ENCODE measurements at places on chromosomes 7 and 10.

DNA sequence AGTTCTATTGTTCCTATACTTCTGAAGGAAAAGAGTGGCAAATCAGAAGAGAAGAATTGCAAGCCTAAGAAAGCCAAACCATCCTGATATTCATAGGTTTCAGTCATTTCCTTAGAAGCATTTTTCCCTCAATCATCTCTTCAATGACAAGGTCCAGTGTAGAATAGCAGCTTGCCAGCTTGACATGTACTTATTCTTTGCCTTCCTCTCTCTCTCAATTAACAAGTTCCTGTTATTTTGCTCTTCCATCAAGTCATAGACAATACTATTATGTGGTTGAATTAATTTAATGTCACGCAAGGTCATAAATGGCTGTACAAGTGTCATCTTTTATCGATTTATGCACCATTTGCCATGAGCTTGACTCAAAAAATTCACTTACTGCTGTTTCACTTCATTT, 216.3 kb upstream of the MBL2 start:
- DNase-seq = no peak

- no peak for DNase-seq
Observed at GRCh38 chr10:120634659-120635058, 177.6 kb downstream of the PLPP4 start.

GRCh38 chr7:64882341-64883112, 20.5 kb upstream of the ZNF273 start:
- DNase-seq = no peak

DNA sequence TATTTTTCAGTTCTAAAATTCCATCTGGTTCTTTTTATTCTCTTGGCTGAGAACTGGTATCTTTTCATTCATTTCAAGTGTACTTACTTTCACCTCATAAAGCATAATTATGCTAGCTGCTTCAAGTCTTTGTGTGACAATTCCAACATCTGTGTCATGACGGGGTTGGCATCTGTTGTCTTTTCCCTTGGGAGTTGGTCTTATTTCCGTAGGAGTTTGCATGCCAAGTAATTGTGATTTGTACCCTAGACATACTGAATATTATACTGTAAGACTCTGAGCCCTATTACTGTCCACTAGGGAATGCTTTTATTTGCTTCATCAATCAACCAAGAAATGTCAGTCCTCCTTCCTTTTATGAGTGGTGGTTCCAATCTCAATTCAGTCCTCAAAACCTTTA, 24.6 kb upstream of the HUS1 start:
- no peak for DNase-seq

DNA sequence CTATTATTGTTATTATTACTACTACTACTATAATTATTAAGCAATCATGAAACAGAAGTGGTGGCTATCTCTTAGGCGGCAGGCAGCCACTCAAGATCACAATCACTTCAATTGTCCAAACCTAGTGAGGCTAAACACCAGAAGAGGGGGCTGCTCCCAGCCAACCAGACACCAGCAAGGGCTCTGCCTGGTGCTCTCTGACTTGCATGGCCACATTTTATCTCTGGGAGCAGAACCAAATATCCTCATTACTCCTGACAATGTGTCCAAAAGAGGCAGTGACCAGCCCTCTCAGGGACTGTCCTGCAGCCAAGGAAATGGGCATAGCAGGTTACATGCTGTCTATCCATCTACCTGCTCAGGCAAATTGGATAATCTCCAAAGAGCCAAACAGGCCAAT, 187.4 kb upstream of the PDE1C start:
- DNase-seq = no peak

DNA sequence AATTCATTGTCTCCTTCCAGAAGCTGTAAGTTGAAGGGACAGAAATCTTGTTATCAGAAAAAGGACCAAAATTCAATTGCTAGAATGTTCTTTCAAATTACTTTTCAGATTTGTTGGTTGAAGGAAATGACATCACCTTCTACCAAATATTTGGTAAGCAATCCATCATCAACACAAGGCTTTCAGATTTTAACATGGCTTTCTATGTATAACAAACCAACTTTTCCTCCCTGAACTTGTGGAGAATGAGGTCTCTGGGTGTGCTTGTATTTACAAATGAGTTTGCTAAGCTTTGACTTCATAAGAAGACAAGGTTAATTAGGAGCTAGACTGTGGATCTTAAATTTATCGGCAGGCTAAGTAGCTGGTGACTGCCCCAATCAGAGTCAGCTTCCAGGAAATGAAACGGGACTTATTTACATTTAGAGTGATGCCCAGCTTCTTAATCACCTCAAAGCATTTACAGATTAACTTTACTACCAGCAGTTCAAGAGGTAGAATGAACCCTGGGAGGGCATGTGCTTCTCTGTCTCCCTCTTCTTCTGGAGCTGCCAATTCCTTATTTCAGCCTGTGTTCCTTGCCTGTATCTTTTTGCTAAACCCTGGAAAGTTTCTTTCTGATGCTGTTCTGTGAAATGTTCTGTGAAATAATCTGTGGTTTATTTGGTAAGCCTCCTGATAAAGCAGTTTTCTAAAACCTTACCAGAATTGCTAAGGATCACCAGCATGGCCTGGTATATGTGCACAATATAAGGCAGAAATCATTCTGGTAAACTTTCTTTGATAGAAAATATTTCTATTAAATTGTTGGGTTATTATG, 248.8 kb upstream of the FZD8 start:
- no peak for DNase-seq

- no peak for DNase-seq
Observed at GRCh38 chr10:120979435-120980278, 128.5 kb downstream of the WDR11 start.

- DNase-seq = no peak
Observed at GRCh38 chr10:3563298-3563697, 221.7 kb downstream of the KLF6 start.

GRCh38 chr7:17099083-17099973, 199.1 kb upstream of the AHR start:
- no peak for DNase-seq

DNA sequence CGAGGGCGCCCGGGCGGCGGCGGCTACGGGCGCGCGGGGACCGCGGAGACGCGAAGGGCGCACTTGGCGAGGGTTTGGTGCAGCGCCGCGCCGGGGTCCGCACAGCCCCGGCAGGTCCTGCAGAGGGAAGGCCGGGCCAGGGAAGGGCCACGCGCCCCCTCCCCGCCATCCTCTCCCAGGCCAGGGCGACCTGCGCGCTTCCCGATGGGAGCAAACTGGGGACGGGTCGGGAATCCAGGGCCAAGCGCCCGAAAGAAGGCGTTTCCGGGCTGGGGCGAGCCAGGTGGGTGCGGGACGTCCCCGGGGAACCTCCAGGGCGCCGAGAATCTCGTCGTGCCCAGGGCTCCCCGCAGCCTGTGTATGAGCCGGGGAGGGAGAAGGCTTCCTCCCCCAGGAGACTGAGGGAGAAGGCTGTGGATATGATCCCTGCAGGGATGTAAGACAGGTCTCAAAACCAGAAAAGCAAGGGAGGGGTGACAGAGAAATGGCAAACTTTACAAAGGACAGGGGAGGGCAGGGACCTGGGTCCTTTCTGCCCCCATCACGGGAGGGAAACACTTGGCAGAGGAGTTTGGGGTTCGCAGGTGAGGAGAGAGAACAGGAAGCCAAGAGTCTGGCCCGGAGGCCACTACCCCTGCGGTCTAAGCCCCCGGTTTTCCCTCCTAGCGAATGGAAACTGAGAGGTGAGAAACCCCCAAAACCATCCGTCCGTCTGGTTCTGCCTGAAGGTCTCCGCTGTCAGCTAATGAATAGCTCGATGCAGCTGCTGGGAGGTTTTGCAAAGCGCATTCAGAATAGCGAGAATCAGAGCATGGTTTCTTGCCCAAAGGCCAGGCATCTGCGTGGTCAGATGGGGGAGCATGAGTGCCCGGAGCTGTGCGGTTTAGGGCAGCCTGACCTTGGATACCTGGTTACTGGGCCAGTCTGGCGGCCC, 674 bp downstream of the AMZ1 start:
- no peak for DNase-seq

- DNase-seq = no peak
Observed at GRCh38 chr7:141563956-141564623, 12.9 kb downstream of the AGK start.

- DNase-seq = no peak
Observed at GRCh38 chr7:21543528-21544302, 876 bp downstream of the DNAH11 start.

DNA sequence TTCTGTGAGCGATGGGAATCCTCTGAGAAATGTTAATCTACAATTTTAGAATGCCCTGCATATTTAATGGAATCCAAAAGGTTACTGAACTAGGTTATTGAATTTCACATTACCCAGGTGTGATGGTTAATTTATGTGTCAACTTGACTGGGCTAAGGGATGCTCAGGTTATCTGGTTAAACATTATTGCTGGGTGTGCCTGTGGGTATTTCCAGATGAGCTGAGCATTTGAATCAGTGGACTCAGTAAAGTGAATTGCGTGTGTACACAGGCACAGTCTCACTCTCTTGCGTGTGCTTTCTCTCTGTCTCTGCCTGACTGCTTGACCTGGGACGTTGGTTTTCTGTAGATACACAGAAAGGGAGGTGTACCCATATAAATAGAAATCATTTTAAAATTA, 21.7 kb downstream of the RNF32 start:
- DNase-seq = no peak

DNA sequence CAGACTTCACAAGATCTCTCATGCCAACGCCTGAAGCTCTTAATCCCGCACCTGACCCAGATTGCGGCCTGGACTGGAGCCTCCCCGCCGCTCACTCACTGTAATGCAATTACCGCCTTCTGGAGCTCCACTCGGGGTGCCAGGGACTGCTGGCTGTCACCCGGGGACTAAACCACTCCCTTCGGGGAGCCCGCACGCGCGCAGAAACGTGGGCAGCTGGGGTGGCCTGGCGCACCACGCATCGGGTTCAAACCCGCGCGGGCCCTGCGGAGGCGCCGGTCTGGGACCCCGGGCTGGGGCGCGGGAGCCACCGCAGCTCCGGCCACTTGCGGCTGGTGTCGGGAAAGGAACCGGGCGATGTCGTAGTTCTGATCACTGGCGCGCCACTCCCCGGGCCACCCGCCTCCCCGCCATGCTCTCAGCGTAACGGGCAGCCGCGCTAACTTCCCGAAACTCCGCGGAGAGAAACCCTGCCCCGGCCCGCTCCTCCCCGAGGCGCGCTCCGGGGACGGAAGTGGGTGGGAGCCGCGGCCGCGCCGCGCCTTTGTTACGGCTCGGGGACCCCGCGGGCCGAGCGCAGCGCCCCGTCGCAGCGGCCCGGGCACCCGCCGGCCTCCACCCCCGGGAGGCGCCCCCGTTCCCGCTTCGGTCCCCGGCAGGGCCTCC, 100.3 kb upstream of the SVIL start:
- no peak for DNase-seq

- DNase-seq = no peak
Observed at GRCh38 chr10:44415121-44415520, 30.2 kb upstream of the CXCL12 start.

DNA sequence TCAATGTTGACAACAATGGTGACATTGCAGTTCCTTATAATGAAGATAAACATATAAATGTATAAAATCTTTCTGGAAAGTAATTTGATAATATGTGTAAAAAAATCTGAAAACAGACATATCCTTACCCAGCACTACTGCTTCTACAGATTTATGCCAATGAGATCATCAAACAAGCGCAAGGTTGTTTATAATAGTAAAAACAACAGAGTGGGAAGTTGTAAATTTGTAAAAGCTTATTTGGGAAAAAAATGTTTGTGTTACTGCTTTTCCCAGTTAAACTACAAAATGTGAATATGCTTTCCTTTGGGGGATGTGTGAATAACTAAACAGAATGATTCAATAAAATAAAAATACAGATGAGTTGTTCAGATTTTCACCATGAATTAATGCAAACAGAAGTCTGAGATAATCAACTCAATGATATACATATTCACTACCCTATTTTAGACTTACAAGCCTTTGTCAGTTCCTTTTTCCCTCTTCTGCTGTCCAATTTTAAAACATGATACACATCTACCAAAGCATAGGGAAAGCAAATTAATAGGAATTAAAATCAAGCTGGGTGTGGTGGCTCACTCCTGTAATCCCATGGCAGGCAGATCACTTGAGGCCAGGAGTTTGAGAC, 82.1 kb downstream of the USP6NL start:
- DNase-seq = no peak

DNA sequence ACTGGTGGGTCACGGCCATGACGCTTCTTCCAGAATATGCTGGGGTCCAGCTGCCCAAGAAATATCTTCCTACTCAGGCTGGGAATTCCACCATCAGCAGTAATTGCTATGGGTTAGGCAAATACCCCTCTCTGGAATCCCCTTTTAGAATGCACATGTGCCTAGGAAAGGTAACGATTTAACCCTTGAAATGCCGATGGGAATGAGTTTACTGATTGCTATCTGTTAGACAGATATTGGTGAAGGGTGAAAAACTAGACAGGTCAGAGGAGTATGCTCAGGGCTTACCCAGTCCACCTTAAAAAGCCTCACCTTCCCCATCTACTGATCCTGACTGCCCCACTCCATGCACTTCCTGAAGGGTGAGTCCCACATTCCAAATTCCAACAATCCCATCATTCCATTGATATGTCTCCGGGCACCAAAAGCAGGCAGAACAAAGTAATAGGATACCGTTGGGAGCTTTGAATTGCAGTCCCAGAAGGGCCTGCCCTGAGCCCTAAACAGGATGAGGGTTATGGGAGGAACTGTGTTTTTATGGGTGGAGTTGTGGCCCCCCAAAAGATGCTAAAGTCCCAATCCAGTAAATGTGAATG, 59.3 kb downstream of the DLG5 start:
- DNase-seq = no peak

DNA sequence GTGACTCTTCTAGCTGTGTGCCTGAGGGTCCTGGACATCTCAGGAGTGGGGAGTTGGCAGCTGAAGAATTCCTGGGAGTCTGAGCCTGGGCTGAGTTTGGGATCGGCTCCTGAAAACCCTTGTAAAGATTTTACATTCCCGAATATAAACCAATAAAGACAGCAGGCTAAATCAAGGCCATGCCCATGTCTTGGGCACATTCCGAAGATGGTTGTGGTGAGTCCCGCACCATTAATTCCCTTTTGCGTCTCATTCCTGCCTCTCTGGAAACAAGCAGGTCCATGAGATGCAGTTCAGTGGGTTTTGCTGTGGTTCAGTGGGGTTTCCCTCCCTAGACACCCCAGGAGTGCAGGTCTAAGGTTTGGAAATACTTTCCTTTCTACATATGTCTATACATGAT, 90.9 kb downstream of the COL26A1 start:
- DNase-seq = no peak

- DNase-seq = no peak
Observed at GRCh38 chr10:87771871-87772500, 46.0 kb downstream of the ATAD1 start.

- DNase-seq = no peak
Observed at GRCh38 chr7:3537210-3537875, 236.3 kb downstream of the SDK1 start.

GRCh38 chr7:129923709-129924108, 29.1 kb downstream of the UBE2H start:
- DNase-seq = no peak

GRCh38 chr10:58641095-58641531, 128.4 kb downstream of the BICC1 start:
- peak; percentile 5 for DNase-seq

DNA sequence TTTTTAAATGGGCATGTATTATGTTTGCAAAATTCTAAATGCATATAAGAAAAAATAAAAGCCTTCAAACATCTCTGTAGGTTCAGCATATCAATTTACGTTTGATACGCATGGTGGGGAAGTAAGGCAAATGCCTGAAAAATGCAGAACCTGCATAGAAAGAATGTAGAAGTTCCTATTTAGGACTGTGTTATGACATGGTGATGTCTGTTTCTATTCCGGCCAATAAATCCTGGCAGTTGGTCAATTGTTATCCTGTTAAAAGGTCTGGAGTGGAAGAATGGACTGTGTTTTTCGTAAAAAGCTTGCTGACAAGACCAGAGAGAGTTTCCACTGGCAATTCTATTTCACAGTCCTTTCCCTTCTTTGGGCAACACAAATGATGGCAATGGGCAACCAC, 49.6 kb upstream of the CAV2 start:
- no peak for DNase-seq
